ENCODE measurements at places on chromosomes 6 and 20.
A peak's percentile ranks its signal among the peaks of the same experiment; 100 is the strongest.

GRCh38 chr6:44535446-44535845 lies 147.9 kb downstream of the CDC5L start:
- no peak for DNase-seq

DNA sequence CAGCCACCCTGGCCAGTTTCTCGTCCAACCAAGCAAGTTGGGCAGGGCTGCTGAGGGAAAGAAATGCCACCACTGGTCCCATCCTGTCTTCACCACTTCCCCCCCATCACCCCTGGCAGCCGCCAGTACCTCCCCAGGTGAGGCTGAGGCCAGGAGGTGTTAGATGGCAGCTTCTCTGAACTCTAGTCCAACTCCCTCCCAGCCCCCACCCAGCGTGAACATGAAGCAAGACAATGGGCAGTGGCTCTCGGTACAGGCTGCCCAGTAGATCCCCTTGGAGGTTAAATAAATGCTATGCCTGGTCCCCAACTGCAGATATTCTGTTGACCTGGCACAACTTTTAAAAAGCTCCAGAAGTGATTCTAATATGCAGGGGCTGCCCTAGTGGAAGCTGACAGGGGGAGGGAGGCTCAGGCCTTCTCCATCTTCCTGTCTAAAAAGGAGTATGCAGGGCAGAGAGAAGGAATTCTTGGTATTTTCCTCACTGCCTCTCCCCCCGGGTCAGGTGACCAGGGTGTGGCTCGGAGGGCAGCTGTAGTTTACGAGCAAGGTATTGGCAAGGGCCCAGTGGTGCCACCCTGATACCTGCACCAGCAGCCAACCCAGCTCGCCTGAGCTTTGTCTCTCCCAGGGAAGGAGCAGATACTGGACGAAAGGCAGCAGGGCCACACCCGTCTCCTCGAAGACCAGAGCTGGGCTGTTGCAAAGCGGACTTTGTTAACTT lies 25.7 kb downstream of the KCNK5 start:
- DNase-seq: no peak

DNA sequence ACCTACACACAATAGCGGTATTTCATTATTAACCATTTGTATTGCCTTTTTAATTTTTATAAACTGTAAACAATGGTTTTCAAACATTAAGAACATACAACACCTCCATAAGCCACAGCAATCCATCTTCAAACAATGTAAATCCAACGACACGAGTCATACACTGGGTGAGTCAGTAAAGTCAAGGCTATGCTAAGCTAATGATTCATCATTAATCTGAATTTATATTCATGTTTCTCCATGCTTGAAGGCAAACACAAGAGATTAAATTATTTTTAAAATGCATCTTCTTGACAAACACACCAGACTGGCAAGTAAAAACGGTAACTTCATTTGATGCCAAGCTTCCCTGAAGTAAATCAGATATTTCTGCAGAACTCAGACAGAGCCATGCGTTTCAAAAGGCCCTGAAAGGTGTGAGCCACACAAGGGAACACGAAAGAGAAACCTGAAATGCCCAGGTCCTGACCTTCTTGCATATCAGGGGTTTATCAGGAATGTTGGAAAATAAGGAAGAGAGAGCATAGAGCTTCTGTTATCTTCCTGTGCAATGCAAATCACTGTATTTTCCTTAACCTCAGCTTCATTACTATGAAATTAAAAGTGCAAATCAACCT lies 162.5 kb downstream of the ALDH8A1 start:
- DNase-seq: peak; percentile 46

DNA sequence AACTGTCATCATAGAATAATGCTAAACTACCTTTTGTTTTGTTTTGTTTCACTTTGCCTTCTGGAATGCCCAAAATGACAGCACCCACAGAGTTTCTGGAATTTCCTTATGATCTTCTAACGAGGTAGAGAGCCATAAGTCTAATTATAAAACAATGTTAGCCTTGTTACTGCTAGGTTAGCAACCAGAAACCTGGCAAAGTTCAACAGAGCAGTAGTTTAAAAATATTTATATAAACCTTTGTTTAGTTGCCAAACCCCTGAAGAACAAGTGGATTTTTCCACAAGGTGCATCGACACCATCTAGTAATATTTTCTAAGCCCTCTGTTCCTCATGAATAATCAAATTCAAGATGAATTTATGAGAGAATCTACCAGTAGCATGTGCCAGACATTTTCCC lies 27.6 kb upstream of the IPCEF1 start:
- no peak for DNase-seq

DNA sequence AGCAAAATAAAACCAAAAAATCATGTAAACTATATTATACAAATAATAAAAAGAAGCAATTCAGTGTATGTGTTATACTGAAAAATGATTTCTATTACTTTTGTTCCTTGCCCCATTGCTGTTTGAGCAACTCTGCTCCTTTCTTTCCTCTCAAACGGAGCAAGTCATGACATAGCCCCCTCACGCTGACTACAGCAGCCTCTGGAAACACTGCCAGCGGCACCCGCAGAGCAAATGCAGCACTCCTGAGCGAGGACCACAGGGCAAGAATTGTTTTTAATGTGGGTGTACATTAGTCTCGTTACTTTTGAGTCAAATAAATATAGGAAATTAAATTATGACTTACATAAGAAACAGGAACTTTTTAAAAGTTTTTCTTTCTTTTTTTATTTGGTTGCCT lies 350.1 kb upstream of the HSF2 start:
- DNase-seq: peak; percentile 62

Measured in choroid plexus epithelial cell (primary cell).